ENCODE measurements at places on chromosomes 6 and 20.

DNA sequence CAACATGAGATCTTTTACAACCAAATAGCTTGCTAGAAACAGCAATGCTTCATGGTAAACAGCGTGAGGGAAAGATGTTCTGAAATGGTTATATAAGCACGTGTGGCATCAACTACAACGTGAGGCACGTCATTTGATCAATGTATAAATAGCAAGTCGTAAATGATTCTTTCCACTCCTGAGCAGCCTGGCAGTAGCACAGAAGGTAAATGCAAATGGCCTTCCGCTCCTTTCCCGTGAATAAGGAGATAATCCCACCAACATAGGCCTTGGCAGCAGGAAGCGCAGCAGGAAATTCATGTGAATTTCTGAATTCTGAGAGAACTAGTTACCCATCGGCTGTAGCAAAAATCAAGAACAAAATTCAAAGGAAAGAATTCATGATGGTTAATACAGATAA is 17.0 kb downstream of the RPS6KA2 start:
- no peak for DNase-seq

GRCh38 chr20:58169450-58169849 is 59.0 kb downstream of the ANKRD60 start:
- peak; percentile 75 for DNase-seq

DNA sequence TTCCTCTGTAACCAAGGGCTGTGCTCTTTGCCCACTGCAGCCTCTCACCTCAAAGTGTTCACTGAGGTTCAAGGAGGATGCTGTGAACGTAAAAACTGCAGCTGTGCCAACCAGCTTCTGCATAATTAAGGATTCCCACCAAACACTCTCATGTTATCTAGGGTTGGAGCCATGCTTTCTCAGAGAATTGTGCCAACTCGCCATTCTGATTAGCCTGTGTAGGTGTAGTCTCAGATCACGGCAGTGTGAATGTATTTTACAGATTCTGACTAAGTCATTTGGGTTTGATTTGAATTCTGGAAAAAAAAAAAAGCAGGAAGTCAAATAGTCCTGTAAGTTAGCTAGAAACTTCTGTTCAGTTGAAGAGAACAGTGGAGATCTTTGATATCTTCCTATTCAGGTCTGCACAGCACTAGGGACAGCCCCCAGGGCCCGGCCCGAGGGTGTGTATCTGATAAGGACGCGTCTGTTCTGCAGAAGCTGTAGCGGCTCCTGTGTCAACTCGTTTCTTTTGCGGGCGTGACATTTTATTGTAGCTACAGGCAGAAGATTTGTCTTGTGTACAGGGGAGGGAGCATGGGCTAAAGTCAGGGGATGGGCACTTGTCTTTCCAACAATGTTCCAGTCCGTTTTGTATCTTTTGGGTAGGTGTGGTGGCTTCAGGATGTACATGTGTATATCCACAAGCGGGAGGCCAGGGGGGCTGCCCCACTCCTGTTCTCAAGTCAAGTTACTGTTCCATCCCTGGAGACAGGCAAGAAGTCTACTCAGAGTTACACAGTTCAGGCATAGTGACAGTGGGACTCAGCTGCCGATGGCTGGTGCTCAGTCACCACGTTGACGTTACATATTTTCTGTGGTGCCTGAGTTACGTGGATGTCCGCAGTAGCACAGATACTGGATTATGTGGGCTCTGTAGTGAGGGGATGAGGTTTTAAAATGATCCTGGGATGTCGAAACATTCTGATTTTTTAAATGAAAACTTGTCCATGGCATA is 12.4 kb downstream of the IRF4 start:
- no peak for DNase-seq

- DNase-seq = no peak
Measured at GRCh38 chr20:438571-439469, 23.5 kb downstream of the TBC1D20 start.

Data from AG09309 (cell line).